ENCODE measurements at places on chromosomes 2 and 18.

DNA sequence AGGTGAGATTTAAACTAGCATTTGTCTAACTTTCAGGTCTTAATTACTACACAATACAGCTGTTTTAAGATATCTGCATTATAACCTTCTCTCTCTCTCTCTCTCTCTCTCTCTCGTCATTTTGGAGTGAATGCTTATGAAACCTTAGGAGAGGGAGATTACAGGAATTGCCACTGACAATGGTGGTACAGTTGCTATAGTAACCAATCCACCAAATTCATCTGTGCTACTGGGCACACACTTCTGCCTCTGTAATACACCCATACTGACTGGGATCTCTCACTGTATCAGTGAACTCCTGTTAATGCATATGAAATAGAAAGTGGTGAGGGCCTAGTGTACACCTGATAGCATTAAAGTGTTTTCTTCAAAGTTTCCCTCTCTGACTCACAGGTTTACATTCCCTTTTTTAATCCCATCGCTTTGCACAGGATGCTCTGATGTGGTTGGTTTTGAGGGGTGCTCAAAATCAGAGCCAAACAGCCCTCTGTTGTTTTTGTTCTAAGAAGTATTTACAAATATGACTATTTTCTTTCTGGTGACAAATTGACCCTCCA, 13.1 kb downstream of the KLHL14 start:
- no peak for DNase-seq

- no peak for DNase-seq
Observed at GRCh38 chr2:3223080-3223923, 154.3 kb downstream of the EIPR1 start.

GRCh38 chr18:58814317-58814716, 50.4 kb upstream of the ZNF532 start:
- DNase-seq = no peak

DNA sequence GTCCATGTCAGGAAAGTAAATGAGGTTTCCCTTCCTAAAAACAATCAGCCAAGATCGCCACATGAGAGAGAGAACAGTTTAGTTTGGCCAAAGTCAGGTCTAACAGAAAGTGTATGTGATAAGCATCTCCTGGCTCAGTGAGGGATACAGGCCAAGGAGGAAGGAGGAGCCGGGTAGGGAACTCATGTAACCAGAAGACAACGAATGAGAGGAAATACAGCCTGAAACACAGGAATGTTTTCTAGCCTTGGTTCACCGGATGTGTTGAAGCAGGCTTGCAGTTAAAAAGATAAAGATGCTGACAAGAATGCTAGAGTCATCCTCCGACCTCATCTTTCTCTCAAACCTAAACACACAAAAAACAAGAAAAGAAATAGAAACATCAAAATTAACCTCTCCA, 283.9 kb upstream of the SIX2 start:
- no peak for DNase-seq

GRCh38 chr2:138632066-138632620, 130.6 kb downstream of the SPOPL start:
- no peak for DNase-seq

GRCh38 chr2:54639609-54640008, 83.9 kb upstream of the EML6 start:
- no peak for DNase-seq

Data from nephron progenitor cell (in vitro differentiated cells).